ENCODE measurements at places on chromosomes 1 and 21. TPM values are rescaled to one million over a fixed set of nuclear protein-coding genes. Genes with fewer than 3 reads are reported as not detected.

Gene PDC
- total RNA-seq, result not detected

Gene RNASEL
- total RNA-seq, result 1.5 TPM

Gene H3-3A
- 439 TPM for total RNA-seq

Gene C2CD4D
- 0.44 TPM for total RNA-seq

Gene DMBX1
- total RNA-seq, result not detected

Gene HORMAD1
- total RNA-seq, result not detected

DNA sequence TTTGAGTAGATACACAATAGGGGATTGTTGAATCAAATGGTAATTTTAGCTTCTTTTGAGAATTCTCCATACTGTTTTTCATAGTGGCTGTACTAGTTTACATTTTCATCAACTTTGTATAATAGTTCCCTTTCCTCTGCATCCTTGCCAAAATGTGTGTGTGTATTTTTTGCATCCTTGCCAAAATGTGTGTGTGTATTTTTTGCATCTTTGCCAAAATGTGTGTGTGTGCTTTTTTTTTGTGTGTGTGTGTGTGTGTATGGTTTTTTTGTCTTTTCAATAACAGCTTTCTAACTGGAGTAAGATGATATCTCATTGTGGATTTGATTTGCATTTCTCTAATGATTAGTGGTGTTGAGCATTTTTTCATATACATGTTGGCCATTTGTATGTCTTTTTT, 105.4 kb downstream of the ATP6V1G3 start:
- no peak for DNase-seq

- DNase-seq, result no peak
These were observed 425.5 kb downstream of the KCTD3 start for GRCh38 chr1:215992620-215993019.

DNA sequence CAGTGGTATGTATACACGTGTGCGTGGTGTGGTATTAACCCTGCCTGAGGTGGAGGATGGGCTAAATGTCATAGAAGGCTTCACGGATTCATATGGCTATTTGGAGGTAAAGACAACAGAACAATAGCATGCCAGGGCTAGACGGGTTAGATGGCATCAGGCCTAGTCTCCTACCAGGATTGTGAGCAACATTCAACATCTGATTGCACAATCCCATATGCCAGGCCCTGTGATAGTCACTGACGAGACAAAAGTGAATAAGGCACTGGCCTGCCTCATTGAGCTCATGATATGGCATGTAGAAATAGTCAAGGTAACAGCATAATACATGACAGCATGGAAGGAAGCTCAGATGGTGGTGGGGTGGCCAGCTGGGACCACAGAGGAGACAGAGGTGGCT, 167.1 kb upstream of the BEND5 start:
- DNase-seq, result no peak

DNA sequence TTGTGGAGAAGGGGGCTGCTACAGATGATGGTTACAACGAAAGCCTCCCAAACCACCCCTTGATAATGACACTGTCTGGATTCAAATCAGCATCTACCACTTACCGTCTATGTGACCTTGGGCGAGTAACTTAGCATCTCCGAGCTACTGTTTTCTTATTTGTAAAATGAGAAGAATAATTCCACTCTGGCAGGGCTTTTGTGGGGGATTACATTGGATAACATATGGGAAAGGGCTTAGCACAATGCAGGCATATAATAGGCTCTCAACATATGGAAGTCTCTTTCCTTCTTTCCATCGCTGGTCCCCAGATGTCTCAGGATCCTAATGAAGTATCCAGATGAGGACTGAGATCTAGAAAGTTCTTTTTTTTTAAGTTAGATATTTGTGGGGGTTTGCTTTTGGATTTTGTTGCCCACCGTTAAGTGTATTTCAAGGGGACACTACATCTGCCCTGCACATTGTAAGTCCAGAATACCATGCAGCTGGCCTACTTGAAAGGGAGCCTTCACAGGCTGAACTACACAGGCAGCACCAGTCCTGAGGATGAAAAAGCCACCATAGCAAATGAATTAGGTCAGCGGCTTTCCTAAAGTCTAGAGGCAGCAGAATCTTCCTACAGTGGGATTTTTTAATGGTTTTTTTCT, 172.2 kb upstream of the IRF2BP2 start:
- no peak for DNase-seq

GRCh38 chr1:151888972-151889570, 20.2 kb downstream of the THEM4 start:
- no peak for DNase-seq

GRCh38 chr1:67420835-67421492, 9.2 kb downstream of the SERBP1 start:
- no peak for DNase-seq

DNA sequence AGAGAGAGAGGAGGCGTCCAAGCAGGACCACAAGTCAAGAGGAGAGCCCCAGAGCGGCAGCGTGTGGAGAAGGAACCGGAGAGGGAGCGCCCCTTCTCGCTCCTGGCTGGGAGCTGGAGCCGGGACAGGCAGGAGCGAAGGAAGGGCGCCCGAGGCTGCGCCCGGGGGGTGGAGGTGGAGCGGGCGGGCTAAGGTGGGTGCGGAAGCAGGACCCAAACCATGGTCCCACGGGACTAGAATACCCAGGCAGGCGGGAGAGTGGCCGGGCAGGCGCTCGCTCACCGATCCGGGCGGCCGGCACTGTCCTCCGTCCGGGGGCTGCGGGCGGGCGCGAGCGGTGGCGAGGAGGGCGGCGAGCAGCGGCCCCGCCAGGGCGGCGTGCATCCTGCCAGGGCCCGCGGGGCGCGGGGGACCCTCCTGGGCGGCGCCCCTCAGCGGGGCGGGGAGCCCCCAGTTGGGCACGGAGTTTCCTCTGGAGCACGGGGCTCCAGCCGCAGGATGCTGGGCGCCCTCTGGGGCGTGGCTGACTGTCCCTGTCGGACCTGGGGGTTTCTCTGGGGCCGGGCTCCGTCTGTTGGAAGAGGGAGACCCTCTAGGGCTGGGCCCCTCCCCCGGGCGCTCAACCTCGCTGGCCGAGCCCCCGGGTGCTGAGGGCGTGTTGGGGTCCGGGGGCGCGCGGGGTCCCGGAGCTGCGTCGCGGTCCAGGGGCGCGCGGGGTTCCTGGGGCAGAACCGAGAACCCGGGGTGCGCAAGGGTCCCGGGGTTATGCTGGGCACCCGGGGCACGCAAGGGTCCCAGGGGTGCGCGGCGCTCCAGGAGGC, 569 bp downstream of the TRABD2B start:
- no peak for DNase-seq

- no peak for DNase-seq
These were observed 7.5 kb upstream of the NCF2 start for GRCh38 chr1:183597656-183598347.

DNA sequence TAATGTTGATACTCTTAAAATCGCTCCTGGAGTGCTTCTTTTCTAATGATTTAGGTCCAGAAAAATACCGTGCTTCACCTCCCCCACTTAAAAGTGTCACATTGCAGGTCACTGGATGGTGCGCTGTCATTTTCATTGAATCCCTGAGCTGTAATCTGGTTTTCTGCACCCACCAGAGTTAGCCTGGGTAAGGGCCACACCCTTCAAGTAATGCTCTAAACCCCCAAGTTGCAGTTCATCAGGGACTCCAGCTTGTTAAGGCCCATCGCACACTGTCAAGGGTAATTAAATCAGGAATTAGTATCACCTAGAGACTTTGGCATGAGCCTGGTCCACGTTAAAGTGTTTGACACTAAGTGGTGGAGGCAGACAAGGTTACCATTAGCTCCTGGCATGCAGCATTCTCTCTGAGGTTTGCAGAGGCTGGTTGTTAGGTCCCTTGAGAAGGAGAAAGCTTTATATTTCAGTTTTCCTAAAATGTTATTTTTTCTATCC, 34.0 kb downstream of the ASTN1 start:
- no peak for DNase-seq

DNA sequence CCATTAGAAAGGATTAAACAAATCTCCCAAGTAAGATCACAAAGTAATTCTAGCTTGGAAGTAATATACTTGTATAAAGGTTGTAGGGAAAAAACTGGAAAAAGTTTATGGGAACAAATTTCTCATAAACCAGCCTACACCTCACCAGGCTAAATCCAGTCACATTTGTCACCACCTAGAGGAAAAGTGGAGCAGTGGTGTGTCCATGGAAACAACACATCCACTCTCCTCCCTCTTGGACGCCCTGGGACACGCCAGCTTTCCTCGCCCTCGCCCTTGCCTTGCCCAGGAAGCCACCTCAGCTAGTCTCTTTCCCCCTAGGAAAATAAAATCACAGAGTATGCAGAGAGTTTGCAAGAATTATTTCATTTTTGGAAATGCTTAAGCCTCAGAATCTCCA, 2.2 kb downstream of the PALMD start:
- no peak for DNase-seq
